Globus pallidus (tissue), 1 donor: ENCODE measurements at places on chromosomes 7 and 10.

GRCh38 chr7:11133436-11133959 lies 159.8 kb downstream of the PHF14 start:
- DNase-seq, result no peak

DNA sequence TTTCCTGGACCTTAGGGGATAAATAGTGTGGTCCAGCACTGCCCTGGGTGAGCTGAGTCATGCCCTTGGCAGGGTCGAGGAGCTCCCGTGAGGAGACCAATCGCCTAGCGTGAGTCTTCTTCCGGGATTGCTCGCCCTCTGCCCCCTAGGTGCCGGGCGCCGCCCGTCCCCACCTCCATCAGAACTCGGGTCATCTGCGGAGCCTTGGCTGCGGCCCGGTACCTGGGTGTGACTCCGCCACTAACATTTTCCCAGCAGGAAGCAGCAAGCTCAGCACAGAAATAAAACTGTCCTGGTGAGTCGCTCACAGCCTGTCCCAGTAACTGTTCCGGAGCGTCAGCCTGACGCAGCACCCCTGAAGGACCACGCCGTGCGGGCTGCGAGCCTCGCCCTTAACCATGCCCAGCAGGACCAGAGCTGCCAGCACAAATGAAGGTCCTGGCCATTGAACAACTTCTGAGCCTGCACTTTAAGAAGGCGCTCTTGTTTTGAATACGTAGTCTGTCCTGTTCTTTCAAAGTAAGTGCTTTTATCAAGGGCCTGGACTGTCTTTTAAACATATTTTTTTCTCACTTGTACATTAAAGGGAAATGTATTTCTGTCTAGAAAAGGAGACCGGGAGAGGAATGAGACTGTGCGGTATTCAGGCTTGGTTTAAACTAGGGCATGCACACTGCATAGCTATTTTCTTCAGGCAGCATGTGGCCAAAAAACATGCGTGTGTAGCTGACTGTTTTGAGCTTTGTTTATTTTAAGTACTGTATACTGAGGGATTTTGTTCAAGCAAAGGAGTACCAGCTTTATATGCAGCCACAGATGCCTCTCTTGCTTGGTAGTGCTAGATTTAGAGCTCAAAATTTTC lies 136.7 kb downstream of the HECW1 start:
- DNase-seq, result no peak

DNA sequence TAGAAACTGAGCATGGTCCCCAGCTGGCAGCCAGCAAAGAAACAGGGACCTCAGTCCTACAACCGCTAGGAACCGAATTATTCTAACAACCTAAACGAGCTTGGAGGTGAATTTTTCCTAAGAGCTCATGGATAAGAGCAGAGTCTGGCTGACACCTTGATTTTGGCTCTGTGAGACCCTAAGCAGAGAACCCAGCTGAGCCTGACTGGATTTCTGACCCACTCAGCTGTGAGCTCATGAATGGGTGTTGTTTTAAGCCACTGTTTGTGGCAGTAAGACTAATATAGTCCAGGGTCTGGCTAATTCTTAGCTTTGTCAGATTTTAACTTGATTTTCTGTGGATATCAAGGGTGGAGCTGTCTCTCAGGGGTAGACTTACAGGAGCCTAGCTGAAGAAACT lies 77.1 kb downstream of the KAT6B start:
- no peak for DNase-seq

DNA sequence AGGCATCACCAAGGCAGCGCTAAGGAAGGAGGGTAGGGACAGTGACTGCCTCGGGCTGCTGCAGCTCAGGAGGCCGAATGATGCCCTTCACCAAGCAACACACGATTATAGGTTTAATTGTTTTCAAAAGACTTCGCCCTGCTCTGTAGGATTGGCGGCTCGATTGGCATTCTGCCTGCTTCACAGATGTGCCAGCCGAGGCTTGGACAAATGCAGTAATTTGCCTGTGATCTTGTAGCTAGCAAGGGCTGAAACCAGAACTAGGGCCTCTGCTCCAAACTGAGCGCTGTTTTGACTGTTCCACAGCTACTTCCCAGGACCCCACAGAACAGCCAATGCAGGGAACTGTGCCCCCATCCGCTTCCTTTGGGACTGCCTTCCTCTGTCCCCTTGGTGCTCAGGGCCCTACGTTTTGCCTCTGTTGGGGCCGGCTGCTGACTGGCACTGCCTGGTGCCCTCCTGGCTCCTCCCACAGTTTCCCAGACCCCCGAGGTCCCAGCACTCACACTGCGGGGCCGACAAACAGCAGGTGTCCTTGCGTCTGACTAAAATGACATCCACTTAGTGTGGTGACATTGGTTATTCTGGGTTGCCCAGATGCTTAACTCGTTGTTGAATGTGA lies 62.6 kb upstream of the EN2 start:
- no peak for DNase-seq

- no peak for DNase-seq
Observed at GRCh38 chr7:16741676-16742075, 11.9 kb upstream of the TSPAN13 start.

GRCh38 chr7:143495851-143496250 lies 18.2 kb downstream of the TAS2R41 start:
- no peak for DNase-seq

GRCh38 chr10:5697342-5697741 lies 12.7 kb downstream of the TASOR2 start:
- DNase-seq, result no peak

DNA sequence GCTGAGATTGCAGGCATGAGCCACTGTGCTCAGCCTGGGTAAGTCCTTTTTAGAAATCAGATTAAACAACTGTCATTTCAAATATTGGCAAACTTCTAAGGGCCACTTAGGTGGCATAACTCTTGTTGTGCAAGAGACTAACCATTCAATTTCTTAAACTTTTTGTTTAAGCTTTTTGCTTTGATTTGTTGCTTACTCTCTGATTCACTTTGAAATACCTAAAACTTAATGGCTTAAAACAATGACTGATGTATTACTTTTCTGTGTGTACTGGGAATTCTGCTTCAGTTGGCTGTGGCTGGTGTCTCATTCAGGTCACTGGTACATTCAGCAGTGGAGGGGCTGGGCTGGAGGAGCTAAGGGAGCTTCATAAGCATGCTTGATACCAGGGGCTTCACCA lies 28.9 kb downstream of the ZNF25 start:
- DNase-seq, result no peak

DNA sequence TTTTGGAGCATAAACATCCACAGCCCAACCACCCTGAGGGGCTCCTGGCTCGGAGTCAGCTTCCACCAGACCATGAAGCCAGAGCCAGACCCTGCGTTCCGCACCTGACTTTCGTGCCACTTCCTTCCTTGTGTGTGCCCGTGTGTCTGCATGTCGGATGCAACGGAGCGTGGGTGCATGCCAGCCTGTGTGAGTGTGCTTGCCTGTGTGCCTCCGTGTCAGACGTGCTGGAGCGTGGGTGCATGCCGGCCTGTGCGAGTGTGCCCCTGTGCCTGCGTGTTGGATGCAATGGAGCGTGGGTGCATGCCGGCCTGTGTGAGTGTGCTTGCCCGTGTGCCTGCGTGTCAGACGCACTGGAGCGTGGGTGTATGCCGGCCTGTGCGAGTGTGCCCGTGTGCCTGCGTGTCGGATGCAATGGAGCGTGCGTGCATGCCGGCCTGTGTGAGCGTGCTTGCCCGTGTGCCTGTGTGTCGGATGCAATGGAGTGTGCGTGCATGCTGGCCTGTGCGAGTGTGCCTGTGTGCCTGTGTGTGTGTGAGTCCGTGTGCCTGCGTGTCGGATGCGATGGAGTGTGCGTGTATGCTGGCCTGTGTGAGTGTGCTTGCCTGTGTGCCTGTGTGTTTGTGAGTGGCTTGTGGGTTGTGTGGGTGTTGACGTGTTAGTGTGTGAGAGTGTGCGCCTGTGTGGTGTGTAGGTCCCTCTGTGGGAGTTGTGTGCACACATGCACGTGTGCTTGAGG lies 28.1 kb upstream of the KNDC1 start:
- DNase-seq, result no peak

DNA sequence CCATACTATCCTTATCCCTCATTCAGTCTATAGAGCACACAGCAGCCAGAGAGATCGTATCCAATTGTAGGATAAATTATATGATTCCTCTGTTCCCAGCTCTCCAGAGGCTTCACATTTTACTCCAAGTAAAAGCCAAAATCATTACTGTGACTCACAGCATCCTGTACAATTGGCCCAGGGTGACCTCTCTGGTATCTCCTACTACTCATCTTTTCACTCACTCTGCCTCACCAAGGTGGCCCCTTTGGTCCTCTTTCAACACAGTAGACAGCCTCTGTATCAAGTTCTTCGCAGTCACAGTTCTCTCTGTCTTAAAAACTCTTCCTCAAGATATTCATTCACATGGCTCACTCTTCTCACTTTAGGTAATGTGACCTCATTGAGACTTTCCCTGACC lies 72.6 kb upstream of the LSM8 start:
- DNase-seq, result no peak

GRCh38 chr7:3259711-3260400 lies 41.2 kb upstream of the SDK1 start:
- DNase-seq, result no peak

GRCh38 chr7:37216156-37216852 lies 232.4 kb downstream of the ELMO1 start:
- no peak for DNase-seq

GRCh38 chr10:102398172-102399020 lies 2.9 kb downstream of the NFKB2 start:
- no peak for DNase-seq
